ENCODE measurements at places on chromosomes 7 and 10.
A peak's percentile ranks its signal among the peaks of the same experiment; 100 is the strongest.

GRCh38 chr7:94389381-94389780 lies 5.3 kb upstream of the COL1A2 start:
- DNase-seq, result no peak

- no peak for DNase-seq
These were observed 203.1 kb downstream of the DPP6 start for GRCh38 chr7:154255324-154255723.

DNA sequence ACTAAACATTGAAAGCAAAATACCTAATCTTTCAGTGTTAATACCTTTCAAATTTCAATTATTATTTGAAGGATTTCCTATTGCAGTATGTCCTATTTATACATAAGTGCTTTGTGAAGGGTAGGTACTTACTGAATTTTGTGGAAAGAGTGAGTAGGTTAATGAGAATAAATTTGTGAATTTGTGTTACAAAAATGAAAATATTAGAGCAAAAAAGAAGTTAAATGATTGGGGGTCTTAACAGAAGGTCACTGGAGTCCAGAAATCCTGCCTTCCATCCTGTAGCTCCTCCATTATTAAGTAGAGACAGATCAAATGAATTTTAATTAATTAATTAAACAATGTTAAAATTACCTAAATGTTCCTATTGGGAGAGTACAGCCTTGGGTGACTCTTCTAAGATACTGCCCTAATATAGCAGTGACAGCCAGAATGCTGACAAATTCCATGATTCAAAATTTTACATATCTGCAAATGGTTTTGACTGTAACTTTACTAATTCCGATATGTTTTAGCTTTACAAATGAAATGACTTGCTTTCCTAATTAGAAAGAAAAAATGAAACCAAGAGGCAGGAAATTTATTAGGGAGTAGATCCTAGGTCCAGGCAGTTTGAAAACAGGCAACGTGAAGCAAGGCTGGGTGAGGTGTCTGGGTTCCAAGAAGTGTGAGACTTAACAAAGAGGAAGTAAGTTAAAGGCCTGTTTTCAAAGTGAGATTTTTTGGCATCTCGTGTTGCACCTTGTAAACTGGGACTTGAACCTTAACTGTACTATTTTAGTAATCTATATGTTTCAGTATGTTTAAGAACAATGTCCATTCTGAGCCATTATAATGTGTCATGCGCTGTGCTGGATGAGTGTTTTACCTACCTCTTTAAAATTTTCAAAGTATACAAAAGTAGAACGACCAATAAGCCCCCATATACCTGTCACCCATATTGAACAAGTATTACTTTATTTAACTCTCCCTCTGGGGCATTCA lies 1.5 kb downstream of the PIK3CG start:
- no peak for DNase-seq

DNA sequence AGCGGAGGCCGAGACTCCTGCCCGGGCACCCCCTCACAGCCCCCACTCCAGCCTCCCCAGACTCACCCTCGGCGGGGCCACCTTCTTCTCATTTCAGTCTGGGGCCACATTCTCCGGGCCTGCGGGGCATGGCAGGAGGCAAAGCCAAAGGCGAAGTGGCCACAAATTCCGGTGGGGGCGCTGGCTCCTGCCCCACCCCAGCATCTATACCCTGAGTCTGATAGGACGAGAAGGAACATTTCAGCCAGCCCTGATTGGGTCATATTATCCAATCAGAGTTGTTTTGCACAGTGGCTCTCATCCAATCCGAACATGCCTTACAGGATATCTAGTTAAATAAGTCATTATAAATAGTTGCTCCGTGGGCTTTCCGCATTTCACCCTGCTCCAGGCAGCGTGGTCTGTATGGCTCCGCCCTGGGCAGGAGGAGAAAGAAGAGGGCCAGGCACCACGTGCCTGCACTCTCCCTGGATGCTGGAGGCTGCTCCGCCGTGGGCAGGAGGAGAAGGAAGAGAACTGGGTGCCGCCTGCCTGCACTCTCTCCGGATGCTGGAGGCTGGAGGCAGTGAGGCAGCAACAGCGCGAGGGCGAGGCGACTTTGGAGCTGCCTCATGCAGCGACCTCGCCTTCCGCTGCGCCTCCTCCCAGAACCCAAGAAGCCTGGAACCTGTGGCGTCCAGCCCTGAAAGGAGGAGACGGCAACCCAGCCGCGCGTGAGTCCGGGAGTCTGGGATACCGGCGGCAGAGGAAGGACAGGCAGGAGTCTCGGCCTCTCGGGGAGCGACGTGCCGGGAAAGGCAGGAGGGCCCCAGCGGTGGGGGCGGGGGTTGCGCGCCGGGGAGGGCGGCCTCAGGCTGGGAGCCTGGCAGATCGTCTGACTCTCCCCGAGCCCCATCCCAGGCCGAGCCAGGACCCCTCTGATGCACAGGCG lies 162.9 kb downstream of the ZNF33B start:
- no peak for DNase-seq

DNA sequence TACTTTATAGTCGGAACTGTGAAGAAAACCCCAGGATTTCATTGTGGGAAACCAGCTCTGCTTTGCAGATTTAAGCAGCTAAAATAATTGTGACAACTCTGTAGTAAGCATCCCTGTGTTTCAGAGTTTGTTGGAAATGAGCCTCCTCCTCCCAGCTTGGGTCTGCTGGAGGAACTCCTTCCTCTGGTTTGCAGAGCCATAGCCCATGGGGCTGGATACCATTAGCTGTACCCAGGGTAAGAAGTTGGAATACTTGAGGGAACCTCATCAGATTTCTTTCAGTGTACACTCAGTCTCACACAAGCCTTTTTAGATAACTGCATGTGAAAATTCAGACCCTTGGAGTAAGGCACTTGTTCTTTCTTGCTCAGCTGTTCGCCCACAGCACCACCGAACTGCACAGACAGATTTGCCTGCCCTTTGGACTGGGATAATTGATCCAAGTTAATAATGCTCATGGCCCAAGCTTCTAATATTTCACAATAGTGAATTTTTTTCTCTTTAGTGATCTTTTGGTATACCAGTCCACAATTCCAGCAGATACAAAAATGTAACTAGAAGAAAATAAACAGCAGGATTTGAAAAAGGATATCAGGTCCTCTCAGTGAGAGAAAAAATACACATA lies 467.4 kb upstream of the FZD8 start:
- DNase-seq, result no peak

GRCh38 chr10:110009736-110010475 lies 2.1 kb downstream of the ADD3 start:
- no peak for DNase-seq

- DNase-seq, result no peak
These were observed 3.9 kb downstream of the CPED1 start for GRCh38 chr7:120992272-120992964.

DNA sequence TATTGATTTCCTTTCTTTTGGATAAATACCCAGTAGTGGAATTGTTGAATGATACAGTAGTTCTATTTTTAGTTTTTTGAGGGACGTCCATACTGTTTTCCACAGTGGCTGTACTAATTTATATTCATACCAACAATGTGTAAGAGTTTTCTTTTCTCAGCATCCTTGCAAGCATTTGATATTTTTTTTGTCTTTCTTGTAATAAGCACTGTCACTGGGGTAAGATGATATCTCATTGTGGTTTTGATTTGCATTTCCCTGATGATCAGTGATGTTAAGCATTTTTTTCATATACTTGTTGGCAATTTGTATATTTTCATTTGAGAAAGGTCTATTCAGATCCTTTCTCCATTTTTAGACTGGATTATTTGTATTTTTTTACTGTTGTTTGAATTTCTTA lies 308.7 kb downstream of the PTEN start:
- DNase-seq, result no peak

- DNase-seq, result no peak
These were observed 26.5 kb upstream of the TMEM254 start for GRCh38 chr10:80051993-80052392.

- no peak for DNase-seq
These were observed 121.1 kb downstream of the MALRD1 start for GRCh38 chr10:19169684-19170083.

- DNase-seq, result no peak
These were observed 114.7 kb downstream of the ODAD2 start for GRCh38 chr10:27884185-27884641.

GRCh38 chr10:80599424-80599847 lies 61.7 kb downstream of the SH2D4B start:
- peak; percentile 8 for DNase-seq

GRCh38 chr10:19826712-19827111 lies 10.5 kb downstream of the PLXDC2 start:
- DNase-seq, result no peak

GRCh38 chr10:112091703-112092102 lies 91.9 kb downstream of the GPAM start:
- no peak for DNase-seq

GRCh38 chr7:65265933-65266519 lies 107.6 kb upstream of the ZNF92 start:
- no peak for DNase-seq

GRCh38 chr7:28102797-28103196 lies 77.8 kb downstream of the JAZF1 start:
- DNase-seq, result no peak

DNA sequence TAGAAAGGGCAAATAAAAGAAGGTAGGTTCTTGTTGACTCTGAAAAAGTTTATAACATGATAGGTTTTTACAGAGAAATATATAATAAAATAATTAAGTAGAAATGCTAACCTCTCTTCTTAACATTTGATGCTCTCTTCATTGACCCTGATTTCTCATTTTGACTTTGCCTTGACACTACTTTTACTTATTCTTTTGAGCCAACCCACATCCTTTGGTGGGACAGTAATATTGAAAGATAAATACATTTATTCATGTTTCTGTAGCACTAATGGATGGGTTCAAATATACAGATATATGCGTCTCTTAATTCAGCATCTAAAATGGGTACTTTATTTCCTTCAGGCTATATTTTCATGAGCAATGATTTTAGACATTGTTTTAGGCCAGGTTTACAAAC lies 34.4 kb downstream of the DDC start:
- no peak for DNase-seq

DNA sequence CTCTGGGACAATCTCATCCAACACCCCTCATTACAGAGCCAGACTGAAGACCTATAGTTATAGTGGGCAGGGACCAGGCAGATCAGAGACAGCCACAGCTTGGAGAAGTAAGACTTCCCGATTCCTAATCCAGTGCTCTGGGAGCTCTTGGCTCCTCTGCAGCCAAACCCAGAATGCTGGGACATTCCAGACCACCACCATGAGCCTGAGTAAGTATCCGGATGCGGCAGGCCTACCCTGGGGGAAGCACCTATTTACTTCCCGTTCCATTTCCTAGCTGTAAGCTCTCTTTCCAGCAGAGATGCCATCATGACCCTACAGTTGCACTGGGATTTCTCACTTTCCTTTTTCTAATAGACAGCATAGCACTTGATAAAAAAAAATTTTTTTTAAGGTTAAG lies 16.4 kb downstream of the HIP1 start:
- no peak for DNase-seq

GRCh38 chr7:24831240-24831639 lies 74.0 kb upstream of the GSDME start:
- no peak for DNase-seq

DNA sequence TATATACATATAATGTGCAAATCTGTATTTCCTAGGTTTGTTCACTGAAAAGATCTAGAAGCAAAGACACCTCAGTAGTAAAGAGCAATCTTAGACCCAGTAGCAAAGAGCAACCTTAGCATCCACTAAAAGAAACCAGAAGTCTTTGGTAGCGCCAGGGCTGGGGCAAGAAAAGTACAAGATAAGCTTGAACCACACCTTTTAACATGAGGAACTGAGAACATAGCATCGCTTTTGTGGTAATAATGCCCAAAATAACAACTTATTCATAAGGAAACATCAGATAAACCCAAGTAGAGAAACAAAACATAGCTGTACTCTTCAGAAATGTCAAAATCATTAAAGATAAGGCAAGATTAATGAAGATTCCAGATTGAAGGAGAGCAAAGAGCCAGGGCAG lies 173.4 kb downstream of the IMMP2L start:
- no peak for DNase-seq

GRCh38 chr10:2897619-2898508 lies 169.5 kb upstream of the PFKP start:
- DNase-seq, result no peak

DNA sequence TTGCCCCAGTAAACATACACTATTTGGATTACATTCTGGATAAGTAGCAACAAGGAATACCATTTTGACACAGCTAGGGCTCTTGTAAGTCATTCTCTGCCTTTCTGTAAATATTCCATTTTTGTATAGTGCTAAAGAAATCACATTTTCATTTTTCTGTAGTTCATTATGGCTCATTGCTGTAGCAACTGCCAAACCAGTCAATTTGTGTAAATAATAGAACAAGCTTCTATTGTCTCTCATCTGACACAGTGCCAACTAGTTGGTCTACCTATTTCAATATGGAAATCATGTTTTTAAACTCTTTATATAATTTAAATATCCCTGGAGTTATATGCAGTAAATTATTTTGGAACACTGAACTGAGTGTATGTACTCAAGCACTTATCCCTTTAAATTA lies 193.7 kb downstream of the RELN start:
- no peak for DNase-seq

GRCh38 chr10:90288391-90288933 lies 569.4 kb downstream of the HTR7 start:
- DNase-seq, result no peak

DNA sequence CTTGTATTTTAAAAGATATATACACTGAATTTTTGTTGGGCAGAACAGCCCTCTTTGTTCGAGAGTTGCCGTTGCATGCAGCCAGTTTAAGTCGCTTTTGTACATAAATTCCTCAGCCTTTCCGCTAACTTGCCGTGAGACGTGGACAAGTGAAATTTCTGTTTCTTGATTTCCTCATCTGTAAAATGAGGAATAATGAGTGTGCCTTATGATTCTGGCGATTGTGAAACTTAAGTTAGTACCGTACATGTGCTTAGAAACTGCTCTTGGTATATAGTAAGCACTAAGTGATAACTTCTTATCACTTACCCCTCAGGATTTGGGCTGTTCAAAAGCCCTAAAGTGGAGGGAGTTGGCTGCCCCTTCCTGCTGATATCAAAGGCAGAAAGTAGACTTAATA lies 1.4 kb downstream of the CCNJ start:
- no peak for DNase-seq
